ENCODE measurements at places on chromosomes 4 and X.

DNA sequence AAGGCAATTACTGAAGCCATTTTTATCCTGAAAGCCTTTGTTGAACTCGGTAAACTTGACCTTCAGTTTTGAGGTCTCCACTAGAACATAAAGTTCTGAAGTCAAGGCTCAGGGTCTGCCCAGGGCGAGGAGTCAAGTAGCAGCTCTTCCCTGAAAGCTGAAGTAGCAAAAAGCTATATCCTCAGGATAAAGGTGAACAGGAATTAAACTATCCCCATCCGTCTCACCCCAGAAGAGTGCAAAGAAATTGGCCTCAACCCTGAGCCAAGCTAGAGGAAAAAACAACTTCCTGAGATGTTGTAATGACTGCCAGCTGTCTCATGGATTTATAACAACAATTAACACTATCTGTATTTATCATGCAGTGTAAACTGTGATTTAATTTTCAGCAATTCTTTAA lies 590.8 kb downstream of the SPRY1 start:
- no peak for DNase-seq
- no peaks in the 10 kb centered on the region for H3K36me3 ChIP-seq
- H3K27ac ChIP-seq = no peak overlapping the region
- H3K4me3 ChIP-seq = no peak overlapping the region
- H3K4me1 ChIP-seq = no peaks in the 10 kb centered on the region

- no peak for DNase-seq
- H3K4me1 ChIP-seq = peaks cover 14% of the 10 kb centered on the region
- no peak overlapping the region for H3K27ac ChIP-seq
- H3K4me3 ChIP-seq = no peak overlapping the region
Measured at GRCh38 chr4:95545546-95545945, 3.2 kb downstream of the UNC5C start.

DNA sequence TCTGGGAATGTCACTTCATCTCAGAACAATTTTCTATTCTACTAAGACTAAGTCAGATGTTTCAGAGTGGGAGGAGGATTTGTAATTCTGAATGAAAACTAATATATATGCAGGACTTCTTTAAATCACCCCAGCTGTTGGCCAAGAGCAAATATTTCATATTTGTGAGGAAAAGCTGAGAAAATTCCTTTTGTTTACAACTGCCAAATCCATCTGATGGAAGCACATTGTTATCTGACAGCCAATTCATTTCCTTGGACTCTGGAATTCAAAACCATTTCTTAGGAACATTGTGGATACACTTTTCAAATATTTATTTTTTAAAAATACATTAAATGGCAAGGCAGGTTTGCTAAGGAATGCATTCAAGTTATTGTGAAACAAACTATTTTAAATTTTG lies 8.0 kb downstream of the SLIT2 start:
- H3K36me3 ChIP-seq = peaks cover 2% of the 10 kb centered on the region
- no peak overlapping the region for H3K4me3 ChIP-seq
- H3K4me1 ChIP-seq = no peaks in the 10 kb centered on the region
- DNase-seq = no peak
- H3K27me3 ChIP-seq = peaks cover 19% of the 10 kb centered on the region
- H3K27ac ChIP-seq = no peak overlapping the region

DNA sequence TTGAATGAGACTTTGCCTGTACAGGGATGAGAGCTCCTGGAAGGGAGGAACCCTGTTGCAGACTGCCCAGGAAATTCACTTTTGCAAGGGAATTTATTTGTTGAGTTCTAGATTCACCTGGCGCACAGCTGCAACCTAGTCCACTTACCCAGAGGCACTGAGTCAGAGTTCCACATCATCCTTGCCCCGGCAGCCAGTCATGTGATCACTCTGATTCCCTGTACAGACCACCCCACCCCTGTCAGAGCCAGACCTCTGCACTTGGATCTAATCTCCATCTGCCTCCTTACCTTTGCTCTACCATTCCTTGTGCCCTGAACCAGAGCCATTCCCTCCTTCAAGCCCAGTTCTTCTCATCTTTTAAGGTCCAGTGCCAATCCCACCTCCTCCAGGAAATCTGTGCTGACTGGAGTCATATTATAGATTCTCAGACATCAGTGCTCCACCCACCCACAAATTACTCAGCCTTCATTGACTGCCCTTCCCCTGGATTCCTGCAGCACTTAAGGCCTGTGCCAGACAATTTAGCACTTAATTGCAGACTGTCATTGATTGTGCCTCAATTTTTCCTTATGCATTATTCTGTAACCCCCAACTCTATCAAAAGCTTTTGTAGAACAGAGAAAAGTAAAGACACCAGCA lies 84.1 kb upstream of the MAGEA4 start:
- no peak overlapping the region for H3K4me3 ChIP-seq
- DNase-seq = no peak
- H3K27me3 ChIP-seq = no peaks in the 10 kb centered on the region
- no peak overlapping the region for H3K27ac ChIP-seq
- H3K36me3 ChIP-seq = no peaks in the 10 kb centered on the region

DNA sequence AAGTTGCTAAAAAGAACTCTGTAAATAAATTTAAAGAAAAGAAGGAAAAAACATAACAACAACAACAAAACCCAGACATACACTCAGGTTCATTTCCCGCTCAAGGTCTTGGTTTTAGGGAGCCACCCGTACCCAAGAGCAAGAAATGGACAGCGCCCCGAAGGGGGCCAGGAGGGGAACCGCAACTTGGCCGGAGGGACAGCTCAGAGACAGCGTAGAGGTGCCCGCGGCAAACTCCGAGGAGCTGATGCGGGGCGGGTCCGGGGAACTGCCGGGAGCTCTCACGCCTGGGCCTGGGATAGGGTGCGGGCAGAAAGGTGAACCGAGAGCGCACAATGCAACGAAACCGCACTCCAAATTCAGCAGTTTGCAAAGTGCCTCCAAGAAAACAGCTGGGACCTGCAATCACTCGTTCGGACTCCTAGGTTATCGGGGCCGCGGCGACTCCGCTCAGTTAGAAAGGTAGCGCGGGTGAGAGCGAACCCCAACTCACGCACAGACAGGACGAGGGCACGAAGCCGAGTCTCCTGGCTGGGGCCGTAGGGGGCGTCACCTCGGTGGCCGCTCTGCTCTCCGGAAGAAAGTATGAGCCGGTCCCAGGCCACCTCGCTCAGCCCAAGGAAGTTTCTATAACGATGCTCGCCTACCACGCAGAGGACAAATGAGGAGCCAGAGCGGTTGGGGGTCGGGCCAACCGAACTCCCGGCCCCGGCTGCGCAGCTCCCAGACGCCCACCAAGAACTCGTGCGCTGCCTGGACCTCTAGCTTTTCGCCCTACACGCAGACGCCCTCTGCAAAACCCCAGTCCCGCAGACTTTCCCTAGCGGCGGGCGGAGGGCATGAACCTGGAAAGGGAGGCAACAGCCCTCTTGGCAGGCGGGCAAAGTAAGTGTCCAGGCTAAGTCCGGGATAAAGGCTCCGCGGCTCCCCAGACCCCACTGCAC lies 1.4 kb downstream of the NDNF start:
- H3K4me3 ChIP-seq = peak overlapping the region; percentile 85
- H3K4me1 ChIP-seq = peaks cover 25% of the 10 kb centered on the region
- H3K27me3 ChIP-seq = peaks cover 72% of the 10 kb centered on the region
- H3K36me3 ChIP-seq = no peaks in the 10 kb centered on the region
- peak; percentile 70 for DNase-seq

DNA sequence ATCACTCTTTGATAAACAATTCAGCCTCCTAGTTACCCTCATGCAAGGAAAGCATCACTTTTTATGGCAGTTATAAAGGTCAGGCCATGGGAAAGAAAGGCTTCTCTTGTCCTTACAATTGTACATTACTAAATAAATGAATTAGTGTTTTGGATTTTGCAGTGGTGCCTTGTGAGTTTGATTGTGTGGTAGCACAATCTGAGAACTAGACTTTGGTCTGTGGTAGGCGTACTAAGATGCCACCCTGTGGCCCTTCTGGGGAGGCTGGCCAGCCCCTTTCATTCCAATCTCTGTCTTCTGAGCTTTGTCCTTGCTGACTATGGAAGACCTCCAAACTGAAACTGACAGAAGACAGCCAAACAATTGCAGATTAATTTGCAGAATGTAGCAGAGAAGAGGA lies 14.6 kb upstream of the HNRNPD start:
- no peaks in the 10 kb centered on the region for H3K36me3 ChIP-seq
- peaks cover 10% of the 10 kb centered on the region for H3K27me3 ChIP-seq
- no peak overlapping the region for H3K27ac ChIP-seq
- H3K4me1 ChIP-seq = no peaks in the 10 kb centered on the region

DNA sequence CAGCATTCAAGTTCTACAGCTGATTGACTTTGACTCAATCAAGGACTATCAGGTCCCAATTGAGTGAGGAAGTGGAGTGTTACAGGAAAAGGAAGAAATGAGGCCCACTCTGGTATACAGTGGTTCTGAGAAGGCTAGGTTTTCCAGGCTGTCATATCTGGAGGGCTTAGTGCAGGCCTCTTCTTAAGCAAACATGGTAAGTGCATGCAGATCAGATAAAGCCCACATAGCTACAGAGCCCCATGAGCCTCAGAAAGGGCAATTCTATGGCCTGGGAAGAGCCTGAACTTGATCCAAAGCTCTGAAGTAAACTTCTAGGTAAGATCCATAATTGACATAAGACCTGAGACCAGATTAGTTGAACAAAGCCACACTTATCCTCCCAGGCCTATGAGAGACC lies 29.0 kb upstream of the MAOA start:
- H3K4me1 ChIP-seq = no peaks in the 10 kb centered on the region
- H3K27ac ChIP-seq = no peak overlapping the region
- H3K4me3 ChIP-seq = no peak overlapping the region

DNA sequence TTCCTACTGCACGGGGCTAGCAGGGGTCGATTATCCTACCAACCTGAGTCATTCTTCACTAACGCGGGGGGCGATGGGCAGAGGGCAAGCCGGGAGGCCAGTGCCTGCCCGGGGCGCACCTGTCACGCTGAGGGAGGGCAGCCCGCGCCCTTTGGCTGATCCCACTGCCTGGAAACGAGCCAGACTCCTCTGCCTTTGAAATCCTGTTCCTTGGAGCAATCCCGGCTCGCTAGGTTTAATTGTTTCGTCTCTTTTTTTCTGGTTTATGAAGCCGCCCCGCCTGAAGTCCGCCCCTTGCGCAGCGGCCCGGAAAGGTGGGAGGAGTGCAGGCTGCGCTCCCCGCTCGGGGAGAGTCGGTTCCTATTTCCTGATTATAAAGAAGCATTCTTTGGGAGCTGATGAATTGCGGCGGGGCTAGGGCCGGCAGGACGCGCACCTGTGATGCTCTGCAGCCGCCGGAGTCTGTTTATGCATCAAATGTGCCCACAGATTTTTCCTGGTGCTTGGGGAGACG lies 484.2 kb downstream of the BCOR start:
- peak; percentile 63 for DNase-seq
- H3K4me1 ChIP-seq = peaks cover 26% of the 10 kb centered on the region
- H3K36me3 ChIP-seq = peaks cover 4% of the 10 kb centered on the region

GRCh38 chr4:123659730-123660129 lies 263.1 kb downstream of the SPRY1 start:
- DNase-seq = no peak
- H3K4me1 ChIP-seq = peaks cover 10% of the 10 kb centered on the region
- H3K27ac ChIP-seq = no peak overlapping the region
- peaks cover 18% of the 10 kb centered on the region for H3K27me3 ChIP-seq

GRCh38 chrX:1500701-1501624 lies 36.0 kb downstream of the P2RY8 start:
- peak overlapping the region; percentile 34 for H3K4me3 ChIP-seq
- H3K36me3 ChIP-seq = peaks cover 31% of the 10 kb centered on the region
- H3K4me1 ChIP-seq = peaks cover 28% of the 10 kb centered on the region

DNA sequence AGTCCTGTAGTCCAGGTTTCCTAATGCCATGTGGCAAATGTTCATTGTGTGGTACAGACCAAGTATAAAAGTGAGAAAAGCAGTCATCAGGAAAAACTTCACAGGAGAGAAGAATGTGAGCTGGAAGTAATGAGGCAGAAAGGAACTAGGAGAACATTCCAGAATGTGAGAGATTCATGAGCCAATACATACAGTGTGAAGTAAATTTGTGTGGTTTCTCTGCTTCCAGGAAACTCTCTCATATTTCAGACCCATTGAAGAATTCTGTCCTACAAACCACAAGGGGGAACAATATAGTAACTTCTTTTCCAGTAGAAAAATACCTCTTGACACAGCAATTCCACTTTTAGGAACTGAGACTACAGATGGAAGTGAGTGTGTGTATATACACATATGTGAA lies 136.5 kb downstream of the RNF150 start:
- H3K4me1 ChIP-seq = no peaks in the 10 kb centered on the region
- DNase-seq = no peak
- H3K36me3 ChIP-seq = no peaks in the 10 kb centered on the region
- H3K4me3 ChIP-seq = no peak overlapping the region
- H3K27me3 ChIP-seq = no peaks in the 10 kb centered on the region

GRCh38 chr4:1564535-1565375 lies 119.4 kb downstream of the FAM53A start:
- no peaks in the 10 kb centered on the region for H3K36me3 ChIP-seq
- no peak for DNase-seq
- no peak overlapping the region for H3K4me3 ChIP-seq

- H3K27me3 ChIP-seq = no peaks in the 10 kb centered on the region
- no peak overlapping the region for H3K27ac ChIP-seq
- no peaks in the 10 kb centered on the region for H3K36me3 ChIP-seq
- H3K4me3 ChIP-seq = no peak overlapping the region
- DNase-seq = no peak
- H3K4me1 ChIP-seq = peaks cover 3% of the 10 kb centered on the region
Measured at GRCh38 chr4:978957-979701, 5.8 kb upstream of the DGKQ start.

DNA sequence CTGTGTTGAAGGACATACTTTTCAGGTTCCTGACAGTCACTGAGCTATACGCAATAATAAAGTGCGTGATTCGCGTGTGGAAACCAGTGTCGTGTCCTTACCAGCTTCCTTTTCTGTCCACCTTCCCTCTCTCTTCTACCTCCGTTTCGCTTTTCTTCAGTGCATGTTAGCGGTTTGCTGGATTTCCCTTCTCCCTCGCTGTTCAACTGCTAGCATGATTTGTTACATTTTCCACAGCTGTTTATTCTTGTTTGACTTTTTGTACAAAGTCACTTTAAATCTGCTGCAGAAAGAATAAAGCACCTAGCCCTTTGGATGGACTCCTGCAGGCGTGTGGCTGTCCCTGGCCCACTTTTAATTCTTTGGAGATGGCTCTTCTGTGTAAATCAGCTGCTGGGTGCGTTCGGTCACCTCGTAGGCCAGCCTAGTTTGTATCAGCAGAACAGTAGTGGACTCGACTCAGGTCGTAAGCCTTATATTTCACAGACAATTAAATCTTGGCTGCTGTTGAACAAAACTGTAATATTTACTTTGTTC lies 8.9 kb upstream of the HAND2 start:
- H3K4me1 ChIP-seq = peaks cover 2% of the 10 kb centered on the region
- no peak for DNase-seq
- peaks cover 75% of the 10 kb centered on the region for H3K27me3 ChIP-seq
- H3K36me3 ChIP-seq = peaks cover 2% of the 10 kb centered on the region
- no peak overlapping the region for H3K27ac ChIP-seq
- H3K4me3 ChIP-seq = peak overlapping the region; percentile 59

GRCh38 chrX:37405956-37406355 lies 56.8 kb downstream of the PRRG1 start:
- no peaks in the 10 kb centered on the region for H3K4me1 ChIP-seq

Measured in activated CD4-positive, alpha-beta T cell treated with anti-CD3 and anti-CD28 coated beads, Interleukin-2, amount 10 ng/mL, durations not matched to agents 24 days and 14 days (primary cell).